ENCODE measurements at places on chromosomes 12 and 14.
A peak's percentile ranks its signal among the peaks of the same experiment; 100 is the strongest.

DNA sequence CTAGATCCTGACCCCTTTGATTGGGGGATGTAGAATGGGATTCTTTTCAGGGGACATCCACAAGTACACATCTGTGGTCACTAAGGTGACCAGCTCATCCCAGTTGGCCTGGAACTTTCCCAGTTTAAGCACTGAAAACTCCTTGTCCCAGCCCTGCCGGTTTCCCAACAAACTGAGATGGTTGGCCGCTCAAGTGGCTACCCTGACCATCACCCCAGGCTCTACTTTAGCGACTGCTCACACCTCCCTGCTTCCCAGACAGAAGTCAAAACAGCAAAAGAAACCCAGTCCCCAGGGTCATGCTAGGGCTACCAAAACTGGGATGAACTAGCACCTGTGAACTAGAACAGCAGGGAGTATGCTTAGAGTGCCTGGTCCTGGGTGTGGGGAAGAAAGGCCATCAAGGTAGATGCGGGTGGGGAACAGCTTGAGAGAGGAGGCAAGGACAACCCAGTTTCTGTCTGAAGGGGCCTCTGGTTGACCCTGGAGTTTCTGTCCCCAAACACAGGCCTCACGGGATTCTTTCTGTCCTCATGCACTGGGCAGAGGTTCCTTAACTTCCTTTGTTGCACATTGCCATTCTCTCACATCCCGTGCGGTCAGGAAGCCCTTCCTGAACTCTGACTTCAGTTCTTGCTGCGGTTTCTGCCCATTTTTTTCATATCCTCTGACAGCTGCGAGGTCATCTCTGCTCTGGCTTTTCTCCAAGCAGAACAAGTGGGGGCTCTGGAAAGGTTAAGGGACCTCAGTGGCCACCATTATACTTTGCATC, 1.6 kb downstream of the LTB4R start:
- DNase-seq: no peak

GRCh38 chr12:47988073-47989022, 15.9 kb downstream of the COL2A1 start:
- peak; percentile 4 for DNase-seq

DNA sequence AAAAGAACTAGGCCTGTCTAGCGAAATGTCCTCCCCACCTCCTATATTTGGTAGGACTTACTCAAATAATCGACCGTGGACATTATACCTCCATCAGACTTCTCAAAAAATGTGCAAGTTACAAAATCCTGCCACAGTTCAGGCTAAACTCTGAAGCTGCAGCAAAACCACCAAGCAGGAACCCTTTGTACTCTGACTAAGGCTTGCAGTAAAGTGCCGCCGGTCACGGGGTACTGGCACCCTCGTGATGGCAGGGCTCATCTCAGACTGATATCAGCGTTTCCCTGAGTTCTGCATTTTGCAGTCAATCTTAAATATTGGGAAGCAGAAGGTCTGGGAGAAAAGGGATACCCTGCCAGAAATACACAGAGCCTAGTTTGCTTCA, 17.1 kb downstream of the SLC11A2 start:
- DNase-seq: no peak

GRCh38 chr14:71264260-71264659, 357.0 kb downstream of the PCNX1 start:
- no peak for DNase-seq

- DNase-seq: no peak
Measured at GRCh38 chr12:129868575-129868974, 35.2 kb downstream of the TMEM132D start.

DNA sequence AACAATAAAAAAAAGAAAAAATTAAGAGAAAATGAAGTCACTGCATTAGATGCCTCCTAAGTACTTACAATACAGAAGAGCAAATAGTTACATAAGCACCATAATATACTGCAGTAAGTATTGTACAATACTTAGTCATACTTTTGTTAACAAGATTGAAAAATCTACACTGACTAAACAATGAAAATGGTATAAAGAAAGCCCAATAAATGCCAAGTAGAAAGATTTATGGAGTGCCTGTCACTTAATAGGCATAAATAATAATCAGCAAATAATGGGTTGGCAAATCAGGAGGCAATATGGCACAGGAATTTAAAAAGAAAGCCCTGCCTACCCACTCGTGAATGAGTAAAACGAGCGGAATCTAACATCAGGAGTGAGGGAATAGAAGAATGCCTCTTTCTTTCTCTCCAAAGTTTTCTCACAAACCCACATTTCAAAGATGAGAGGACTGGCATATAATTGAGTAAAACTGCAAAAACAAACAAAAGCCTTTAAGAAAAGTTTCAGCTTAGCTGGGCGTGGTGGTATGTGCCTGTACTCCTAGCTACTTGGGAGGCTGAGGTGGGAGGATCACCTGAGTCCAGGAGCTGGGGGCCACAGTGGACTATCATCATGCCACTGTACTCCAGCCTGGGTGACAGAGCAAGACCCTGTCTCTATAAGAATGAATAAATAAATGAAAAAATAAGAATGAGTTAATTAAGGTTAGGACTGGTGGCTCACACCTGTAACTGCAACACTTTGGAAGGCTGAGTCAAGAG, 36.1 kb downstream of the CRY1 start:
- DNase-seq: peak; percentile 82

DNA sequence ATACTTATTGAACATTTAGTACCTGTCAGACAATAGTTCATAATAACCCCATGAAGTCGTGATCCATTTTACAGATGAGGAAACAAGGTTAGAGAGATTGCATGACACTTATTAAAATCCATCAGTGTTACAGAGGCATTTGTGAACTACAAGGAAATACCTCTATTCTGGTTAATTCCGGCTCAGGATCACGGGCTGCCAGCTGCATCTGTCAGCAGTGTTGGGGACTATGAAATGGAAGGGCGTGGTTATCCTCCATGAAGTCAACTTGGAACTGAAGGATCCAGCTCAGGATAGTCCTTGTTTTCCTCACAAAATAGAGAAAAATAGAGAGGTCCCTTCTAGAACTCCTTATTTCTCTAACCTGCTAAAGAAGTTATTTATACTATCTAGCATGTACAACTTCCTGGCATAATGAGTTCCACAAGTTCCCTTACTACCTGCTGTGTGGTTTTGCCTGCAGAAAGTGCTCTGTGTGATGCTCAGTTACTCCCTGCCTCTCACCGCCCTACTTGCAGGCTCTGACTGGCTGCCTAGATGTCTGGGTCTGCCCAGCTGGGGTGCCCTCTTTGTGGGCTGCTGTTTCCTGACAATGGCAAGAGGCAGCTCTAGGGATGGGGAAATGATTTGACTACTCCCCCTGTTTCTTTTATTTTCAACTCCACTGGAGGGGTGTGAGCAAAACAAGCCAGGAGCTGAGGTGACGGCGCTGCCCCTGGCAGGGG, 36.8 kb downstream of the PLXNC1 start:
- no peak for DNase-seq

DNA sequence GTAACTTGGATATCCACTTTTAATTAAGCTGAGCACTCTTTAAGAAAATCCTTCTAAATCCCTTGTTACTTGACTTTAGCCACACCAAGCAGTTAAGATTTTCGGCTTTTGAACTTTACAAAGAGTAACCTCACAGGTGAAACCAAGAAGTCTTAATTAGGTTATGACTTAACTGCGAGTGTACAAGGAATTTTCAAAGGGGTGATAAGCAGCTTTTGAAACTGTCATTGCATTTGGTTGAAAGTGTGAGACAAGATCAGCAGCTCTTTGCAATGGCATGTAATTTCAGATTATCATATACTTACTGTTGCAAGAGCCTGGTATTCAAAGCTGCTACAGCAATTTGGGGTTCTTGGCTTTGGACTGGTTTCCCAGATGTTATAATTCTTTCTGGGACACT, 137.5 kb downstream of the TMEM117 start:
- no peak for DNase-seq

GRCh38 chr14:67191768-67192290, 2.6 kb downstream of the GARIN2 start:
- peak; percentile 12 for DNase-seq

- DNase-seq: no peak
Measured at GRCh38 chr12:74541074-74541473, 3.4 kb downstream of the ATXN7L3B start.

- DNase-seq: no peak
Measured at GRCh38 chr14:90402016-90402415, 5.2 kb downstream of the CALM1 start.

GRCh38 chr12:110661337-110661972, 27.5 kb downstream of the HVCN1 start:
- DNase-seq: no peak

DNA sequence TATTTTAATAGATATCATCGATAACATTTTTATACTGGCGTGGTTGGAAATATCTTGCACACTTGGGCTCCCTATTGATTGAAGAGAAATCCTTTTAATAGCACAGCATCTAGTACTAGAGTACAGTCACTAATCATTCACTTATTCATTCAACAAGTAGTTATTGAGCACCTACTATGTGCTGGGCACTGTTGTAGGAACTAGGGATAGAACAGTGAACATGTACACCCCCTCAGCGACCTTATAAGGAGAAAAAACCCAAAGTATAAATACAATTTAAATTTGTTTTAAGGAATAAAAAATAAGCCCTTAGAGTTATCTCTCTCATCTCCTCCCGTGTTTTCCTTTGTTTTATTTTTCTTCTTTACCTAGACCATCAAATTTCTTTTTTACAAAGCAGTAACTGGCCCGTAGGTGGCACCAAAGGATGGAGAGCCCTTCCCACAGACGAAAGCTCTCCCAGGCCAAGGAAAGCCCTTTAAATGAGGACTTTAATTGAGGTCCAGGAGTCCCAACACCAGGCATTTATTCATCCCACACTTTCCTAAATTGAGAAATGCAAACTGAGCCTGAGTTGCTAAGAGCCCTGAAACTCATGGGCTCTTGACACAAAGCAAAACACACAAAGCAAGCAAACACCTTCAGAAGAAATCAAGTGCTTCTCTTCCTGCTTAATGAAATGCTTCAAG, 29.0 kb downstream of the PEBP1 start:
- DNase-seq: peak; percentile 38

GRCh38 chr12:4866299-4866698, 43.4 kb upstream of the KCNA1 start:
- no peak for DNase-seq

GRCh38 chr14:90609376-90609775, 206.9 kb downstream of the TTC7B start:
- DNase-seq: no peak

DNA sequence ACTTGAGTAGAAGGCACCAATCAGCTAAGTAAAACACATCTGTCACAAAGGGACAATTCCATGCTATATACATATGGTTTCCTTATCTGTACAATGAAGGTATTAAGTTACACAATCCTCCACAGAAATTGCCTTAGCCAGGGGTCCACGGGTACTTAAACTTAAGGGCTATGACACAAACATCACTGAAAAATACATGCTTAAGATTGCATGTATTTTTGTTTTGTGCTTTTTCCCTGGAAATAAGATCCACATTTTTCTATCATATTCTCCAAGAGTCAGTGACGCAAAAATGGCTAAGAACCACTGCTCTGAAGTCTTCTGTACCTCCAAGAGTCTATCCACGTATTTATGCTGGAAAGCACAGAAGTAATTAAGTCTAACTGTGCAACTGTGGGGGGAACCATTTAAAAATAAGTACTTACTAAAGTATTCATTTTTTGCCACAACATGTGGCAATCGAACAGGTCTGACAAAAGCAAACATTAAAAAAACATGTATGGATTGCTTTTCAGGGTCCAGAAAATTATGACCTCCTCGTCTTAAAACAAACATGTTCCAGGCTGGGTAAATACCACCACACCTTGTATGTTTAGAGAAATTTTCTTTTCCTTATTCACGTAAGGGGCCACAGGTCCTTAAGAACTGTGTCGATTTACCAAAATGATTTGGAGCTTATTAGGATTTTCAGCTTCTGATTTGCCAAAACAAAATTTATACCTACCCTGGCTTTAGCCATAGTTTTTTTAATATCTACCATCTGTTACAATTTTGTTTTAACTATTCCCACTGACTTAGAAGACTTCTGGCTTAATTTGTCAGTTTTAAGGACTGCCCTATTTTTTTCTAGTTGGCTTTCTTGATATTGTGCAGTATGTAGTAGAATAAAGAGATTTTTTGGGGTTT, 2.8 kb downstream of the SLC38A2 start:
- DNase-seq: peak; percentile 57

DNA sequence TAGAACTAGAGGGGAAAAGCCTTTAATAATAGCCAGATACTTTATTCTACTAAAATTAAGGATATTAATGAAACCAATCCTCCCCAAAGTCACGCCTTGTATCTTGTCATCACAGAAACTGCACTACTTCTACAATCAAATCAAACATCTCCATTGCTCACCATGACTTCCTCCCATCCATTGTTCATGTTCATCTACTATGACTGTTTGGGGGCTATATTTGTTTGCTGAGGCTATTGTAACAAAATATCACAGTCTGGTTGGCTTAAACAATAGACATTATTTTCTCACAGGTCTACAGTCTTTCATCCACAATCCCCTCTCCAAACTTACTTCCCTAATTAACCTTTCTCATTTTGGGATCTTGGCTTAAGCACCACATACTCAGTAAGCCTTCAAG, 193.6 kb upstream of the FSCB start:
- DNase-seq: no peak

DNA sequence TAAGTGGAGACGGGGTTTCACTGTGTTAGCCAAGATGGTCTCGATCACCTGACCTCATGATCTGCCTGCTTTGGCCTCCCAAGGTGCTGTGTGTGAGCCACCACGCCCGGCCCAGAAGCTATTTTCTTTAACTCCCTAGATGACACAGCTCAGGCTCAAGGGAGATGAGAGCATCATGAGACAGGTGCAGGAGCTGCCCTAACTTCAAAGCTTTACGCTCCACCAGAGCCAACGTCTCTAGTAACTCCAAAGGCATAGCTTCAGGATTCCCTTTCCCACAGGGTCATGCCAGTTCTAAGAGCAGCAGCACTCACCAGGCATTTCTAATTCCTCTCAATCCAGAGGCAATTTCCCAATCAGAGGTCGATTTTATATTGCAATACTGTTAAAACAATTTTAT, 21.0 kb downstream of the NDUFA12 start:
- no peak for DNase-seq

DNA sequence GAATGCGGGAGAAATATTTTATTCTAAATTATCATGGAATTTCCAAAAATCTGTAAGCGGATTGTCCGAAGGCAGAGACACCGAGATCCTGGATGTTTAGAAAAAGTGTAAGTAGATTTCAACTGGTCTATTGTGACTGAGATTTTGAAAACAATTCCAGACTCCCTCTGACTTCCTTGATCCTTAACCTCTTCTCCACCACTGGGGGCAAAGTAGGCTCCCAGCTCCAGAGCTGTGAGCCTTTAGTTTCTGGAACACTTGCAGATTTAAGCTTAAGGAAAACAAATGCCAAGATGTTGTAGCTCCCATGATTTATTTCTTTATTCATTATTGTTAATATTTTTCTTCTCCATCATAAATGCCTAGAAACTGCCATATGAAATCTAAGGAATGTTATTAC, 1320.5 kb upstream of the SEL1L start:
- no peak for DNase-seq
